Activated CD4-positive, alpha-beta T cell treated with anti-CD3 and anti-CD28 coated beads, Interleukin-2, amount 10 ng/mL, durations not matched to agents 7 days and 5 days (primary cell): ENCODE measurements at places on chromosomes 12 and 14.
A peak's percentile ranks its signal among the peaks of the same experiment; 100 is the strongest.

GRCh38 chr12:124405151-124405550 is 110.3 kb downstream of the RFLNA start:
- DNase-seq, result no peak

DNA sequence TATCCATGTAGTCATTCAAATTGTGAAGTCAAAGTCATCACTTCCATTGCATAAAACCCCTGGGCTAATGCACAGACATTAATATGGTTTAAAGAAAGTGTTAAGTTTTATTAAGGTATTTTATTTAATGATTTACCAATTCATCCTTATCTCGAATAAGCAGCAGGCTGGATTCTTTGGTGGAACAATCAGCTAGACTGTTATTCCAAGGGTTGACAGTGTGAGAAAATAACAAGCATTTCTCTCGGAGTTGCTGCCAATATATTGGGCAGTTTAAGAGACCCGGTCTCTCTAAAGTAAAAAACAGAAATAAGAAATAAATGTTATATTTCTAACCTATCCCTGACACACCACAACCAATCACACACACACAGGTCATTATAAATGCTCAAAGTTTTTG is 9.4 kb downstream of the KLRB1 start:
- no peak for DNase-seq

DNA sequence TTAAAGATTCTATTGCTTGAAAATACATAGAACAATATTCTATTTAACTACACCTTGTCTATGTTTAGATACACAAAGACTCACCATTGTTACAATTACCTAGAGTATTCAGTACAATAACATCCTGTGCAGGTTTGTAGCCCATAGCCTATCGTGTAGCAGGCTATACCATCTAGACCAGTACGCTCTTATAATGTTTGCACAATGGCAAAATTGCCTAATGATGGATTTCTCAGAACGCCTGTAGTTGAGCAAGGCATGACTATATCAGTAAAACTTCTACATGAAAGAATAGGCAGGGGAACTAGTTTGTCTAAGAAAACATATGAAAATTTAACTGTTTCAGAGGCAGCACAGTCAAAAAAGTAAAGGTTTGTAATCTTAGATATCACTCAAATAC is 375.9 kb downstream of the DAD1 start:
- DNase-seq, result no peak

DNA sequence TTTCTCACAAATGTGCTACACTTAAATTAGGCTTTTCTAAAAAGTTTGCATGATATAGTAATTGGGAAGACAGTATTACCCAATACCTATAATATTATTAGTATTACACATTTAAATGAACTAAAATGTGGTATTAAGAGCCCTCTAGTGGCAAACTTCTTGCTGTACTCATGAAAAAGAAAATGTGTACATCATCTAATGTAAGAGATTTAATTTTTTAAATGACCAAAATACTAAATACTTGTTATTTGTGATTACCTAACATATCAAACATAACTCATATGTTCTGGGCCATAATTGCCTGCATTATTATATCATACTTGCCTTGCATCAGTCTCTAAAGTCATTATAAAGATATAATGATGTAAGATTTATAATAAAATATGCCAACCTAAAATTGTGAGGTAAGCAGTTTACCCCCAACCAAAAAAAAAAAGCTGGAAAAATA is 64.2 kb downstream of the DNAI7 start:
- no peak for DNase-seq

- DNase-seq, result no peak
These were observed 118.6 kb downstream of the PLXNC1 start for GRCh38 chr12:94266796-94267536.

- DNase-seq, result no peak
These were observed 506.6 kb upstream of the TMEM132C start for GRCh38 chr12:127760357-127760756.

DNA sequence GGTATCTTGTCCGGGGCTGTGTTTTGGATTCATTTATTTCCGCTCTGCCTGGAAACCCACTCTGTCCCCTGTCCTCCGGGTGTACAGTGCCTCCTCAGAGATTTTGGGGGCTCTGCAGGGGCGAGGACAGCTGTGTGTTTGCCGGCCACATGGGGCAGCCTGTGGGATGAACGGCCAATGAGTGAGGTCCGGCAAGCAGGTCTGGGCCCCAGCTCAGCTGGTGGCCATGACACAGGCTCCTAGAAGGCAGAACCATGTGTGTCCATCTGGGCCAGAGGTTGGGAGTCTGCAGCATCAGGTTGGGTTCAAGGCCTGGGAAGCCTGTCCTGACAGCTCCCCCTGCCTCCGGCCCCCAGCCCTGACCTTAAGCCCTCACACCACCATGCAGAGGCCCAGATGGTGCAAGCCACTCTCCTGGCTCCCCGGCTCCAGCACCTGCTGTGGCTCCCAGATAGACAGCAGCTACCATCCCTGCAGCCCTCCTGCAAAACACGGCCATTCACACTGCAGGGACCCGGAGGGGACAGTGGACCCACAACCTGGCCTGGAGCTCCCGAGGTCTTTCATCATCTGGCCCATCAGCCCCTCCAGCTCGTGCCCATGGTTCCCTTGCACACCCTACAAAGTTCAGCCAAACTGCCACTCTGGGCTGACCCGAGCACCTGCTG is 220.1 kb upstream of the C14orf180 start:
- DNase-seq, result no peak

DNA sequence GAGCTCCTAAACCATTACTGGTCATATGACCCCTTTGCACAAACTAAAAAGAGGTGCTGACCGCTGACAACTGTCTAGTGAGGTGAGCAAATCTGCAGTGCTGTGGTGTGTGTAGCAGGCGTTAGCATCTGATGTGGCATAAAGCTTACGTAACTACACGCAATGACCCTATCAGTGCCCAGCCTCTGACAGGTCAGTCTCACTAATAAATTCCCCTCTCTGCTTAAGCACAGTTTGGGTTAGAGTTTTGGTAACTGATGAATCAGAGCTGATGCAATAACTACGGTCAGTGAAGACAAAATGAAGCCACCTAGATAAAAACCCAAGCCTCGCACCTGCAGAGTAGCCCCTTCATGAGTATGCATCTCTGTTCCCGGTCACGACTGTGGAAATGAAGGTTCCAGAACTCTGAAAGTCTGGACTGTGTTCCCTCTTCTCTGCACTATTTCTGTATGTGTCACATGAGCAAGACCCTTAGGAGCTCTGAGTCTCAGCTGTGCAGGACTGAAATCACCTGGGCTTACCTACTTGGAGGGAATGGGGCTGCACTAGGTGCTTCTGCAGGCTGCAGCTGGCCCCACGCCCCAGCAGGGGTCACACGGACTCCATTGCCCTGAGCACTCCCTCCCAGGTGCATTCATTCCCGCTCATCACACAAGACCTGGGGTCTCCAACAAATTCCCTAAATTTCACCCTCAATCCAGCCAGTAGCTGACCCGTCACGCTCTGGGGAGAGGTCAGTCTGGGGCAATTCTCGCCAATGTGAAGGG is 54.4 kb downstream of the RIMBP2 start:
- no peak for DNase-seq

GRCh38 chr14:102838501-102838900 is 61.3 kb downstream of the TRAF3 start:
- DNase-seq, result no peak

DNA sequence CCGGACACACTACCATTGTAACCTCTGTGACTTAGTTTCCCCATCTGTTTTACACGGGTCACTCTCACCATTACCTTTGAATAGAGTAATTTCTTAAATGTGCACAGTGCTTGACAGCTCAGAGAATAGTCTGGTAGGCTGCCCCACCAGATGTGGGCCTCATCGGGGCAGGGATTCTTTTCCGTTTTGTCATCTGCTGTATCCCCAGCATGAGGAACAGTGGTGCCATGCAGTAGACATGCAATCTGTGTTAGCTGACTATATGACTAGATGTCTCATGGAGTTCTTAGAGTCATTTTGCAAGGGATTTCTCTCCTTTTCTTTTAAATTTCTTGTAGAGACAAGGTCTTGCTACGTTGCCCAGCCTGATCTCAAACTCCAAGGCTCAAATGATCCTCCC is 44.9 kb upstream of the PLEKHG3 start:
- DNase-seq, result no peak

DNA sequence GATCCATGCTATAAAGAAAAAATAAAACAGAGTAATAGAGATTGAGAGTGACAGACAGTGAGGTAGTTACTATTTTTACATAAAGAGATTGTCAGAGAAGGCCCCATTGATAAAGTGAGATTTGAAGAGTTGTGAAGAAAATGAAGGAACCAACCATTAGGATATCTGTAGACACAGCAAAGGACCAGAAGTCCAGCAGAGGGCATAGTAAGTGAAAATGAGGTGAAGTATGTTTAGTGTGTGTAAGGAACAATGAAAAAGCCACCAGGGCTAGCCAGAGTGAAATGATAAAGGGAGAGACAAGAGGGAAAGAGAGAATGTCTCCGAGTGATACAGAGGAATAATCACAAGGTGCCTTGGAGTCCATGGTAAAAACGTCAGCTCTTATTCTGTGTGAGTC is 411.0 kb downstream of the NELL2 start:
- no peak for DNase-seq

DNA sequence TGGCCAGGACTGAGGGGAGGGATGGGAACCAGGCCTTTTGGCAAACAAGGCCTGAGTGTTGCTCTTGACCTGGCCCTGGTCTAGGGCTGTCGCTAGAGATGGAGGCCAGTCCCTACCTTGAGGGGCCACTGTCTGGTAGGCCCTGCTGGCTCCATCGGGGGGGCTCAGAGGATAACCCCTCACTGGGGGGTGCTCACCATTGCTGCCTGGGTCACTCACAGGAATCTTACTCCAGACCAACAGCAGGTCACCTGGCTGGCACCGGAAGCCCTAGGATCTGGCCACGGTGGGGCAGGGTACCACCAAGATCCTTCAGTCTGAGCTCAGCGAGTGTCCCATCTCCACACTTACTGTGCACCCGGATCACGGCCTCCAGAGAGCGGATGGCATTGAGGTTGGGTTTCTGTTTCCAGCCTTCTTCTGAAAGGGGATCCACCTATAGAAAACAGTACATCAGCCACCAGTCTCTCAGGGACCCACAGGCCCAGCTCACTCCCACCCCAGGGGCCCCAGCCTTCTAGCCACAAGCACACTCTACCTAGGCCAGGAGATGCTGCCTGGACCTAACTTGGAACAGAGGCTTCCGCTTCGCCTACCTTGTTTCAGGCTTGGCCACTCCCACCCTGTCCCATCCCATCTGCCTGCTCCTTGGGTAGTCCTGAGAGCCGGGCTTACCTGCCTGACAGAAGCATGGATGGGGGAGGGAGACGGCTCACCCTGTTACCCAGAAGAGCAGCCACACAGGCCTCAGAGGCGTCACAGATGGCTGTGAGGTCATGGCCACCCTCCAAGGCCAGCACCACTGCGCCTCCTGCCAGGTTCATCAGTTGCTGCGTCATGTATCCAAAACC is 12.2 kb downstream of the SLC48A1 start:
- no peak for DNase-seq

DNA sequence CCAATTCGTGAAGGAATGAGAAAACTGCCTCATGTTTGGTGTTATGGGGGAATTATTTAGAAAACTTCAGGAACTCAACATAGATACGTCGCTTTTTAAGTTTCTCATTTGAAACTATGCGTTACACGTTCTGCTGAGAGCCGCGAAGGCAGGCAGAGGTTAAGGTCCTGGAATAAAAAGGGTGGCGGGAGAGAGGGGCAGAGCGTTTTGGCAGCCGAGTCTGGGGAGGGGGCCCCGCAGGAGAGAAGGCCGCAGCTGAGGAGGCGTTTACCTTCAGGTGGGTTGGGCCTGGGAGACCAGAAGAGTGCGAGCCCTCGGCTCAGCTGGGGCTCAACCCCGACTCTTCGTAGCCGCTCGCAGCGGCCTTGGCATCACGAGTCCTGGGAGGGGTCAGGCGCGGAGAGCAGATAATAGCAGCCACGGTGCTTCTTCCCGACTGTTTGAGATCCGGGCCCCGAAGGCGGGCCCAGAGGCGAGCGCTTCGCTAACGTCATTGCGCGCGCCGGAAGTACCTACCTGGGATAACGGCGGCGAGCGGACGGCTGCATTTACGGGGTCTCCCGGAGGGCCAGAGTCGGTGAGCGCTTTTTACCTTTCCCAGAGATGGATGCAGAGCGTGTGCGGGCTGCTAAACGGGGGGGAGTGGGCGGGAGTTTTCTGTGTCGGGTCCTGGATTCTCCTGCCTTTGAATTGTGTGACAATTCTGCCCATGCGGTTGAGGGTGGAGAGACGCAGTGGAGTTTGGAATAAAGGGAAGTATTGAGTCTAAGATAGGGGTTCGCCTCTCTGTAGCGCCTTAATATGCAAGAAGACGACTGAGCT is at the start of the genes PPHLN1 and ZCRB1:
Gene PPHLN1, plus strand, starts transcription at position 515 of the 822 bp plus-strand sequence. CDS start 9,736 bp downstream, outside the sequence.
Gene ZCRB1, minus strand, starts transcription at position 442 of the 822 bp plus-strand sequence. CDS start 1,992 bp downstream, outside the sequence.
- DNase-seq, result peak; percentile 84

DNA sequence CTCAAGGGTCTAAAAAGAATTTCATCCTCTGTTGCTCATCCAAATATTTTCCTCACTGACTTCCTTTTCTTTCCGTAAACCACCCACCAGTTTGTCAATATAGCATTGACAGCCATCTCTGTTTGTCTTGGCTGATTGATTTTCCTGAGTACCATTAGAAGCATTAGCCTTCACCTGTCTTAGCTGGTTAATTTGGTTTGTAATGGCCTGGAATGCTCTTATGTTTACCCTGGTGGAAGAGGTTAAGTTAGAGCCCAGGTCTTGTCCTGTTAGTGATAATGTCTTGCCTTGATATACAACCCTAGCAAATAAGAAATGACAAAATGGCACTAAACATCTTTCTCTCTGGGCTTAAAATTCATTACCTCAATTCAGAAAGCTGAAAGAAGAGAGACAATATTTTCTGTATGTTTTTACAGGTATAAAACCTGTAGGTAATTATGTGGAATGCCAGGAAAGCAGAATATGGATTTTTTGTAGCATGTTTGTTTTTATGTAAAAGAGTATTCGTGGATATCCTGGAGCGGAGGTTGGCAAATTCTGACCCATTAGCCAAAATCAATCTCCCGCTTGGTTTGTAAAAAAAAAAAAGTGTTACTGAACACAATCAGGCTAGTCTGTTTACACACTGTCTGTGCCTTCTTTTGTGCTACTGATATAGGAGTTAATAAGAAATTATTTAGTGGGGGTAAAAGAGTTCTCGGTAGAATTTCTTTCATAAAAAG is 224.4 kb upstream of the DAAM1 start:
- DNase-seq, result no peak

- DNase-seq, result no peak
These were observed 651.6 kb upstream of the LRFN5 start for GRCh38 chr14:40955131-40955505.

DNA sequence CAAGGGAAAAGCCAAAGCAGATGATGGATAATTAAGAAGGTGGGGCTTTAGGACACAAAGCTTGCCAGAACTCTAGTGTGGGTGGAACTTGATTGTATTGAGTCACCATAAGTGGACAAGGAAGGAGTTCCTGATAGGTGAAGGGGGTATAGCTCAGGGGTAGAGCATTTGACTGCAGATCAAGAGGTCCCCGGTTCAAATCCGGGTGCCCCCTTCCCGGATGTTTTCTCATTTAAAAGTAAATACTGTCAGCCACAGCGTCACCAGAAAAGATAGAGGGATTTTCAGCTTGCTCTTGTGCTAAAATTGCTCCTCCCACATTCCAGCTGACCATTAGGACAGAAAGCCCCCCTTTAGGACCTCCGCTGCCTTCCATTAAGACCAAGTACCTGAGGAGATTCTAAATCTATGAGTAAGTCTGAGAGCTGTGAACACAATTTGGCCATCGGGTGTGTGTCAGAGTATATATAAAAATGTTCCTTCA is 36.6 kb downstream of the DCAF4 start:
- no peak for DNase-seq
